ENCODE measurements at places on chromosomes 6 and 20.
A peak's percentile ranks its signal among the peaks of the same experiment; 100 is the strongest.

GRCh38 chr6:12221856-12222255 is 68.3 kb upstream of the EDN1 start:
- DNase-seq = peak; percentile 8

- DNase-seq = no peak
Measured at GRCh38 chr20:33516882-33517281, 27.0 kb downstream of the CBFA2T2 start.

DNA sequence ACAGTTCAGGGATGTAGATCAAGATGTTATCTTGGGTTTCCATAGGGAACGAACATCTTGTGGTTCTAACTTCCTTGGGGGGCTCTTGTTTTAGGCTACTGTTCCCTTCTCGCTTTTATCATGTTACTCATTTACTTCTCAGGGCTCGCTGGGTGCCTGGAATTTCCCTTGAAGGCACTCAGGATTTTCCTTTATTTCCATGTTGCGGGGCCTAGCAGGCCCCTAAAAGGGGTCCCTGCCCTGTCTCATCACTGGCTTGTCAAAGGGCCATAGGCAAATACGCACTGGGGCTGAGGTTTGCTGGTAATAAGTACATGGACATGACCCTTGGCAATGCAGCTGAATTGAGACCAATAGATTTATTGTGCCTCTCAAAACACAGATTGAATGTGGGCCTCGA is 262.3 kb downstream of the CDH4 start:
- DNase-seq = no peak

- DNase-seq = no peak
Measured at GRCh38 chr20:59084041-59084850, 41.7 kb upstream of the PRELID3B start.

DNA sequence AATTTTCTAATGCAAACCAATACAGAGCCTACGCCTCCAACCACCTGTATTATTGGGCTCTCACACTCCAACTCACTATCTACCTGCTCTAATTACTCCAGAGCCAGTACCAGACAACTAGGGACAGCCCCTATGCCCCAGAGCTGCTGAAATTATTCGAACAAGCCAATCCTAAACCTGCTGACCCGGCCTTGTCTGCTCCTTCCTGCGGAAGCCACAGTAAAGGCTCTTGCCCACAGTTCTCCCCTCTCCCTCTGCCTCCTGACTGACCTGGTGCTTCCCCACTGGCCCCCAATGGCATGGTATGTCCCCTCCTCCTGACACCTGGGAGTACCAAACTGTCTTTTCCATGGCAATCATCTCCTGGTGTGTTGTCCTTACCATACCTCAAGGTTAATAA is 4.1 kb upstream of the TOX2 start:
- no peak for DNase-seq

DNA sequence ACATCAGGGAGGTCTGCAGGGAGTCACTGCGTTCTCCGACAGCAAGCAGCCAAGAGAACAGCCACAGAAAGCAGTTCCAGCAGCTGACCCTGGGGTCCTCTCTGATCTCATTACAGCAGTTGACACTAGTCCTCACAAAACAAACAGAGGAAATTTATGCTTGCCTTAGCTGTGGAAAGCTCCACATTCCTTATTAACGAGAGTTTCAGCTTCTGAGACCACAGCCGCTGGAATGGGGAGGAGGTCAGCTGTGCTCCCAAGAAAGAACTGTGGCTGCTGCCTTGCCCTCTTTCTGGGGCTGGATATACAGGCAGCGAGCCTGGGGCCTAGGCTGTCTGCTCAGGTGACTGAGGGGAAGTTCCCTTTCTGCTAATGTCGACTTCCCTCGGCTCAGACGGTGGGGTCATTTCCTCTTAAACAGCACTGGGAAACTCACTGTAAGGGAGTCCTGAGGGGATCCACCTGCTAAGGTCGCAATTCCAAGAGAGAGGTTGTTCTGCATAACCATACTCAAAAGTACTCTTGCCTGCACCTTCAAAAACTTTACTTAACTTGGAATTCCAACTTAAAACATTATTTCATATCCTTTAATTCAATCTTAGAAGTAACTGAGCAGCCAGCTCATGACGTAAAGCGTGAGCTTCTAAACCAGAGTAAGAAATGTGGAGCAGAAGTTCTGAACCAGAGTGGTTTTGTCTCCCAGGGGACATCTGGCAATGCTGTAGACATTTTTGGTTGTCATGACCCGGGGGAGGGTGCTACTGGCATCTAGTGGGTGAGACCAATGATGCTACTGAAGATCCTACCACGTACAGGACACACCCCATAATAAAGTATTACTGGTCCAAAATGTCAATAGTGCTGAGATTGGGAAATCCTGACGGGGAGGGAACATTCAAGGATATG is 80.3 kb downstream of the BACH2 start:
- DNase-seq = no peak

GRCh38 chr6:15426901-15427300 is 181.0 kb downstream of the JARID2 start:
- DNase-seq = no peak

DNA sequence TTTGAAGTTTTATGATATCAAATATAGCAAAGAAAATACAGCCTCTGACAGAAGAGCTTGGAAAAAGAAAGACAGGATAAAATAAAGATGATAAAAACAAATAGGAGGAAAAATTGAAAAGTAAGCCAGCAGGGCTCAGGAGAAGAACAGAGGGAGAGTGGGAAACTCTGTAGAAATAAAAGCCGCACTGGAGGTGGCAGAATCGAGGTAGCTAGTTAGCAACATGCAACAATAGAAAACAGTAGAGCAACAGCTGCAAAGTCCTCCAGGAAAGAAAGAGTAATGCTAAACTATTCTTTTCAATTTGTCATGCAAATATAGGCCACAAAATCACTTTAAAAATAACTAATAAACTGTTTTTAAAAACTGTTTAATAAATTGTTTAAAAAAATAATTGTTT is 28.8 kb downstream of the HBS1L start:
- DNase-seq = no peak

GRCh38 chr20:20946122-20946759 is 159.9 kb downstream of the LINC00237 start:
- DNase-seq = no peak

DNA sequence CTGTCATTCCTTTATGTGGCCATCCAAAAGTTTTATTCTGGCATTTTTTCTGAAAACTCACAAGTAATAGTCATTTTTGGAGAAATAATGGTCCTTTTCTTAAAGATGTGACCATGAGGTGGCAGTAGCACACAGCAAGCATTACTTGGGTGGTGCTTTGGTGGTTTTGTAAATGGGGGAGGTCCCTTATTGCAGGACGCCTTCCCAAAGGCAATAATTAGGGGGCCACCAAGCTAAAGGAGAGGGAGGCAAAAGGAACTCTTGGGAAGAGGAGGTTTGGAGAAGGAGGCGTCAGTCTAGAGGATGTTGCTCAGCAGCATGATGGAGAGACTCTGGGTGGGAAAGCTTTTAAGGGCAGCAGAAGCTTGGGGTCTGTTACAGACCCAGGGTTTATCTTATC is 422.6 kb upstream of the MMS22L start:
- DNase-seq = peak; percentile 38

- no peak for DNase-seq
Measured at GRCh38 chr6:151005896-151006632, 140.6 kb downstream of the MTHFD1L start.

- no peak for DNase-seq
Measured at GRCh38 chr6:23499549-23499948, 626.5 kb upstream of the NRSN1 start.

GRCh38 chr20:61436667-61437279 is 184.7 kb downstream of the CDH4 start:
- DNase-seq = no peak

- DNase-seq = no peak
Measured at GRCh38 chr20:44409132-44409600, 53.7 kb downstream of the HNF4A start.

GRCh38 chr20:45518282-45518681 is 2.9 kb upstream of the SPINT3 start:
- no peak for DNase-seq

DNA sequence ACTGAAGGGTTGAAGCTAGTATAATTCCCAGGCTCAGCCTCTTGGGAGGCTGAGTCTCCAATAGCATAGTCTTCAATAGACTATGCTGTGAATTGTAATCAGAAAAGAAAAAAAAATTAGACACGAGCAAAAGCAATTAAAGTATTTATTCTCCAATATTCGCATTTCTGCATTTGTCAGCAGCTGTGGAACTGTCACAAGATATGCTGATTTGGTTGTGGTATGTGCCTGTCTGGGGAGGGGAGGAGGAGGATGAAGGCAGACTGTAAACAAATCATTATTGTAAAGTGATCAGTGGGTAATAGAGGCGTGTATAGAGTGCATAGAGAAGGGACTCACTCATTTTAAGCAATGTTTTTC is 10.1 kb upstream of the BICRAL start:
- DNase-seq = no peak

DNA sequence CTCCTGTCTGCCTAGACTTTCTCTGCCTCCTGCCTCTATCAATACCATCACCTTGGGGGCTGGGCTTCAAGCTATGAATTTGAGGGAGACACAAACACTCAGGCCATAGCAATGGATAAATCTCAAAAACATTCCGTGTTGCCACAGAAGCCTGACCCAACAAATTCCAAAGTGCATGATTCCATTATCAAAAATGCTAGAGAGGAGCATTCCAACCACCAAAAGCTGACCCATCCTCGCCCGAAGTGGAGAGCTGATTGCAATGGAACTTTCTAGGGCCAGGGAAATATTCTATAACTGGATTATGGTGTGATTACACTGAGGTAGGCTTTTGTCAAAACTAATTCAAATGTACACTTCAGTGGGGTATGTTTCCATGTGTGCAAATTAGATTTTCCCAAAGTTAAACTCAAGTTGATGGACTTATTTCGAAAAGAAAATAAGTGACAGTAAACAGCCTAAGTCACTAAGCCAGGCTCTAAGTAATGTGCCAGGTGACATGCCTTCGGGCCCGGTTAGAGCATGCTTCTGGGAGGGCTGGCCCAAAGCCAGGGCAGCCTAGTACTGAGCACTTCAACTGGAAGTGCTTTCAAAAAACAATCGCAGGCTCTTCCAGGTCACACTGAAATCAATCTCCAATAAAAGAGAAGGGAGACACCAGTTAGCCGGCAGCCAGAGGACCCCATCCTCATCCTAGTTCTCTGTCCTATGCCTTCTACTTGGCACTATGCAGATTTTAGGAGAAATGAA is 142.3 kb downstream of the TBXT start:
- DNase-seq = no peak

DNA sequence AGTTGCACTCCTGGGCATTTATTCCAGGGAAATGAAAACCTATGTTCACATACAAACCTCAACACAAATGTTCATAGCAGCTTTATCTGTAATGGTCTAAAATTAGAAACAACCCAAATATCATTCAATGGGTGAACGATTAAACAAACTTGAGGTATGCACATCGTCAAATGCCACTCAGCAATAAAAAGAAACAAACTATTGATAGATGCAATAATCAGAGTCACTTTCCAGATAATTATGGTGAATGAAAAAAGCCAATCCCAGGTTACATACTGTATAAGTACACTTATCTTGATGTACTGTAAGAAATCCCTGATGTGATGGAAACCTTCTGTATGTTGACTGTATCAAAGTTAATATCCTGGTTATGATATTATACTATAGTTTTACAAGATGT is 38.8 kb downstream of the RNF24 start:
- no peak for DNase-seq

DNA sequence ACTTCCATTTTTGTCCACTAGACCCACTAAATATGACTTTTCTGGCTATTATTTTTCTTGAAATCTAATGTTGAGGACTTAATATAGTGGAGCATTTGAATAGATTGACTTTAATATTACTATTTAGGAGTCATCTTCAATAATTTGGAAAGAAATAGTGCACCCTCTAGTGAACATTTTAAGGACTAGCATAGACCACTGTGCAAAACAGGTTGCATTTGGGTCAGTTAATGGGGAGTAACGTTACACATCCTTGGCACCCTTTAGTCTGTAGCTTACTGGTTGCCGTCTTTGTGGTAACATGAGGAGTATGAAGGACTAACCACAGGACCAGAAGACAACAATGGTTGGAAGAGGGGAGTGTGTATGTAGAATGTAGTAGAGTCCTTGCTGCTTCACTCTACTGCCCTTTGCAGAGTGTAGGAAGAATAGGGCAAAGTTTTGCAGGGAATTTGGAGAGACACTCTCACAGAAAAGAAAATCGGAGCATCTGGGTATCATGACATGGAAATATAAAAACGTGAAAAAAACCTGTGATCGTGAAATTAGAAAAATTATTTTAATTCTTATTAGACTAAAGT is 25.2 kb downstream of the RFPL4B start:
- DNase-seq = peak; percentile 29

Data from NCI-H82 (cell line).